Activated CD8-positive, alpha-beta T cell treated with anti-CD3 and anti-CD28 coated beads, Interleukin-2, amount 10 ng/mL, durations not matched to agents 7 days and 5 days (primary cell): ENCODE measurements at places on chromosomes 7 and 10. TPM values are rescaled to one million over a fixed set of nuclear protein-coding genes. Genes with fewer than 3 reads are reported as not detected.

Gene GPR15LG
- not detected for total RNA-seq

Gene PTPRN2
- 7.2 TPM for total RNA-seq

Gene C10orf53
- not detected for total RNA-seq

Gene CNTNAP2
- total RNA-seq = not detected

Gene C7orf33
- not detected for total RNA-seq

Gene GPER1
- total RNA-seq = not detected

Gene MSMB
- not detected for total RNA-seq

Gene VIPR2
- not detected for total RNA-seq

Gene CPA2
- not detected for total RNA-seq

Gene EMX2
- total RNA-seq = not detected

Gene FEZF1
- total RNA-seq = not detected

Gene OR2A5
- not detected for total RNA-seq

Gene LLCFC1
- not detected for total RNA-seq

Gene SDK1
- total RNA-seq = 0.05 TPM

Gene TMEM178B
- total RNA-seq = 0.10 TPM

Gene UFSP1
- 3.7 TPM for total RNA-seq

Gene MKI67
- 356 TPM for total RNA-seq

Gene CLDN3
- total RNA-seq = not detected

Gene PTN
- not detected for total RNA-seq

Gene DRGX
- not detected for total RNA-seq

Gene TMEM213
- not detected for total RNA-seq

Gene EIF4H
- 287 TPM for total RNA-seq

Gene ZNF736
- 26.0 TPM for total RNA-seq

Gene PARG
- 31.6 TPM for total RNA-seq

Gene SPDYE9
- total RNA-seq = not detected

Gene ACTR3C
- 4.6 TPM for total RNA-seq

Gene CYP2C19
- total RNA-seq = not detected

Gene ADAMTS14
- 0.05 TPM for total RNA-seq

Gene ZNF775
- total RNA-seq = 7.7 TPM

Gene LRRC18
- 0.16 TPM for total RNA-seq

Gene IKZF5
- total RNA-seq = 12.1 TPM

Gene FAM25G
- total RNA-seq = not detected

Gene ZNF425
- 0.47 TPM for total RNA-seq

Gene SPDYE2
- total RNA-seq = 0.31 TPM

Gene STEAP1
- total RNA-seq = not detected

Gene SPDYE3
- not detected for total RNA-seq

Gene PRLHR
- not detected for total RNA-seq

Gene CALHM1
- 1.8 TPM for total RNA-seq

Gene GBX1
- total RNA-seq = not detected

Gene STEAP2
- not detected for total RNA-seq

Gene MXI1
- total RNA-seq = 11.3 TPM

Gene CALML3
- total RNA-seq = not detected

Gene INA
- not detected for total RNA-seq

Gene LRRD1
- total RNA-seq = not detected

Gene TRPV6
- total RNA-seq = not detected

Gene GIMAP5
- total RNA-seq = 56.3 TPM

Gene ARHGAP22
- not detected for total RNA-seq

Gene PRKG1
- total RNA-seq = not detected

Gene ZNF107
- 21.7 TPM for total RNA-seq

Gene MYL10
- not detected for total RNA-seq

Gene APBB1IP
- total RNA-seq = 75.9 TPM

Gene KCND2
- total RNA-seq = not detected

Gene GPR85
- total RNA-seq = not detected

Gene PLEKHS1
- not detected for total RNA-seq
